Left ventricle myocardium inferior (tissue), 1 donor: ENCODE measurements at places on chromosomes 16 and 17.

DNA sequence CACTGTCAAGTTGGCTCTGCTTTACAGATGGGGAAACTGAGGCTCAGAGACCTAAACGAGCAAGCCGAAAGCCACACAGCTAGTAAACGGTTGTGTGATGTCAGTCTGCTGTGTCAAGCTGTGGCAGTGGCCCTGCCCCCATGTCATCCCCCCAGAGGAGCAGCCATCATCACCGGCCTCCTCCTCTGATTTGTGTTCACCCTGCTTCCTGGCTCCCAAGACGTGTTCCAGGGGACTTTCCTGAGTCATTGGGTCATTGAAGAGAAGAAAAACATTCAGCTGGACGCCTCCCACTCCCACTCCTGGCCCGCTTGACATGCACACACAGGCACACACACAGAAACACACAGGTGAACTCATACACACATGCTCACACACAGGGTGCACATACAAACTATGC is 54.0 kb upstream of the CIBAR2 start:
- no peak for DNase-seq

DNA sequence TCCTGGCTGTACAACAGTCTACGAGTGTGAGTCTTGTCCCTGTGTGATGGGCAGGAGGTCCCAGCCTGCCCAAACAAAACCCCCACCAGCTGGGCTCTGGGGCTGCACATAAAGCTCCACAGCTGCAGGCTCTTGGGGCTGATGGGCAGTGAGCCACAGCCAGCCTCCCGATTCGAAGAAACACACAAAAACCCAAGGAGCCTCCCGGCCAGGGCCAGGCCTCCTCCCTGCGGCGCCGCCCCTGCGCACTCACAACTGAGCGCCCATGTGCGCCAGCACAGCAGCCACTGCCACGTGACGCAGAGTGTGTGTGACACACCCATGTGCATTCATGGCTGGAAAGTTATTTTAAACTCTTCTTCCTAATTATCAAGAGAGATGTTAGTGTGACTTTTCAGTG is 30.6 kb upstream of the FAAP100 start:
- no peak for DNase-seq

- no peak for DNase-seq
These were observed 279.4 kb upstream of the ELAC2 start for GRCh38 chr17:13297183-13297582.

GRCh38 chr16:88762941-88763340 is 22.1 kb downstream of the PIEZO1 start:
- no peak for DNase-seq

DNA sequence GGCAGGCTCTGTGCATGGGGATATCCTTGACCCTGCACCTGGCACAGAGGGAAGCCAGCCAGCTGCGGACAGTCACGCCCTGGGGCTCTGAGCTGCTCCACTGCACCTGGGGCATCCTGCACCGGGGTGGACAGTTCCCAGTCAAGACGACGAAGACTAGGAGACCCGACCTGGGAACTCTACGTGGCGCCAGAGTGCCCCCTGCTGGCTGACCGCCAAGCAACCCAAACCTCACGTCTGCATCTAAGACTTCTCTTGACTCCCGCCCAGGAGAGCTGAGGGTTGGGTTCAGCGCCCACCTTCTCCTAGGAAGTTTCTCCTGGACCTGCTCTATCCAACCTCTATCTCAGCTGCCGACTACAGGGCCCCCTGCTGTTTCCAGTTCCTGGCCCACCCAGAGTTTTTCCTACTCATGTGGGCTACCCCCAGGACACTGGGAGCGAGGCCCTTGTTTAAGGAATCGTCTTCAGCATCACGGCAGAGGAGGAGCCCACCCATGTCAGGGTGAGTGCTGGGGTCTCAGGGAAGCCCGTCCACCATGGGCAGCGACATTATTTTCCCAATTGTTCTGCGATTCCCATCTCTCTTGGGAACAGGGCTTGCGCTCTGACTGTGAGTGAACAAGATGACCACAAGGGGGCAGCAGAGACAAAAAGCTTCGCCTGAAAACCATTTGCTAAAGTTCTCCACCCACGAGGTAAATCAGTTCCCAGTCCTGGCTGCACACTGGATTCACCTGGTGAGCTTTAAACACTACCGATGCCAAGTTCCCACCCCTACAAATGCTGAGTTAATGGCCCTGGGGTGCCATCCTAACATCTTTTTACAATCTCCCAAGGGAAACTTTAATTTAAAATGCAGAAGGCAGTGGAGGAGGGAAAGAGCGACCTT is 29.3 kb downstream of the TLE7 start:
- DNase-seq: peak; percentile 28

- no peak for DNase-seq
These were observed 24.2 kb downstream of the GRB7 start for GRCh38 chr17:39761861-39762496.

GRCh38 chr17:39239640-39240314 is 14.0 kb upstream of the STAC2 start:
- DNase-seq: no peak

DNA sequence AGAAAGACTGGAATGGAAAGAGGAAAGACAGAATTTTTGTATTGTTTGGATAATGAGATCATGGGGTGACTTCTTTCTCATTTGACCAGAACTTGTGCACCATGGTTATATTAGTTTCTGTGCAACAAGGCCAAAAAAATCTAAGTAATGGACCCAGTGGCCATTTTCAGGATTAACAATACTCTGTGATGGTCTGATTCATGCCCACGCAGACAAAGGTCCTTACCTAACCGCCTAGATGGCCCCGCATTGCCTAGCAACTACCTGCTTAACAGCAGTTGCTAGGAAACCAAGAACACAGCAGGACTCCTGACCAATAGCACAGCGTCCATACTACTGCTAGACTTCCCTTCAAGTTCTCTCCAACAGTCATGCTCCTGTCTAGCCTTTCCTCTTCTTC is 22.4 kb downstream of the MIS12 start:
- DNase-seq: no peak

GRCh38 chr16:27657811-27658210 is 107.9 kb downstream of the KATNIP start:
- no peak for DNase-seq

DNA sequence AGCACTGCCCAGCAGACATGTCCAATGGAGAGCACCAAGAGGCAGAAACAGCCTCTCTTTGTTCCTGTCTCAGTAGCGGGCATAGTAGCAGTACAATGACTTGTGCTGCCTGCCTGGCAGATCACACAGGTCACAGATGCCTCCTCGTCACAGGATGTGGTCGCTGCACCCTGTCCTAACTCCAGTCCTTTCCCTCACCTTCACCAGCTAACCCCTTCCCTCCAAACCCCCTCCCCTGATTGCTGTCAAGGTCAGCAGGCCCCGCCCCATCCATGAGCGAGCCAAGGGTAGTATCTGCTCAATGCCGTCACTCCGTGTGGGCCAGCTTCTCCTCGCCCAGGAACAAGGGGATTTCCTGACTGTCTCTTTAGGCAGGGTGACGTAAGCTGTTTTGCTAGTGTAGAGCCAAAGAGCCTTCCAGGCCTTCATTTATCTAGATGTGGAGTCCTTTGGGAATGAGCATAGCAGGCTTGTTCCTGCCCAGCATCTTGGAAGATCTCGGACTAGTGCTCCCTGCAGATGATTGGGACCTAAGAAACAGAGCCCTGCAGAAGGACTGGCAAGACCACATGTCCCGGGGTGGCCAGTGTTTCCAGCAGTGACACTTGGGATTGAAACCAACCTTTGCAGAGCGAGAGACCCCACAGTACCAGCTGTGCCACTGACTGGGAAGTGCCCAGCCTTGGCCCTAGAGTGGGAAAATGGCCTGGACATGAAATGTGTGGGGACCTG is 75.9 kb upstream of the TNRC6C start:
- DNase-seq: peak; percentile 73

DNA sequence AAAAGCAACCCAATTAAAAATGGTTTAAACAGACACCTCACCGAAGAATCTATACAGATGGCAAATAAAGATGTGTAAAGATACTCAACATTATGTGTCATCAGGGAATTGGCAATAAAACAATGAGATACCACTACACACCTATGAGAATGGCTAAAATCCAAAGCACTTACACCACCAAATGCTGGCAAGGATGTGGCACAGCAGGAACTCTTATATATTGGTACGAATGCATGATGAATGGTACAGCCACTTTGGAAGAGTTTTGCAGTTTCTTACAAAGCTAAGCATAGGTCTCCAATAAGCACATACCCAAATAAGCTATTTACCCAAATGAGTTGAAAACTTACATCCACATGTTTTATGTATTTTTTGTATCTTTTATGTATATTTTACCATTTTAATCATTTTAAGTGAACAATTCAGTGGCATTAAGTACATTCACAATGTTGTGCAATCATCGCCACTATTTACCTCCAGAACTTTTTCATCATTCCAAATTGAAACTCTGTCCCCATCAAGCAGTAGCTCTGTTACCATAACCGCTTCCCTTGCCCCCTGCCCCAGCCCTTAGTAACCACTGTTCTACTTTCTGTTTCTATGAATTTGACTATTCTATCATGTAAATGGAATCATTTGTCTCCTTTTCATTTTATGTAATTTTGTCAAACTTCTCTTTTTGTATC is 6.7 kb upstream of the ALDH3A2 start:
- no peak for DNase-seq

- no peak for DNase-seq
These were observed 9.2 kb downstream of the UBALD2 start for GRCh38 chr17:76274112-76274956.

- no peak for DNase-seq
These were observed 9.8 kb downstream of the ASPSCR1 start for GRCh38 chr17:81987161-81987770.

- peak; percentile 55 for DNase-seq
These were observed at the start of gene NHERF2 for GRCh38 chr16:2026461-2027023. NHERF2 (plus strand) TSS chr16:2026902; CDS start chr16:2027006, 104 bp downstream.

GRCh38 chr16:63650550-63650949 is 1471.3 kb downstream of the CDH11 start:
- no peak for DNase-seq

DNA sequence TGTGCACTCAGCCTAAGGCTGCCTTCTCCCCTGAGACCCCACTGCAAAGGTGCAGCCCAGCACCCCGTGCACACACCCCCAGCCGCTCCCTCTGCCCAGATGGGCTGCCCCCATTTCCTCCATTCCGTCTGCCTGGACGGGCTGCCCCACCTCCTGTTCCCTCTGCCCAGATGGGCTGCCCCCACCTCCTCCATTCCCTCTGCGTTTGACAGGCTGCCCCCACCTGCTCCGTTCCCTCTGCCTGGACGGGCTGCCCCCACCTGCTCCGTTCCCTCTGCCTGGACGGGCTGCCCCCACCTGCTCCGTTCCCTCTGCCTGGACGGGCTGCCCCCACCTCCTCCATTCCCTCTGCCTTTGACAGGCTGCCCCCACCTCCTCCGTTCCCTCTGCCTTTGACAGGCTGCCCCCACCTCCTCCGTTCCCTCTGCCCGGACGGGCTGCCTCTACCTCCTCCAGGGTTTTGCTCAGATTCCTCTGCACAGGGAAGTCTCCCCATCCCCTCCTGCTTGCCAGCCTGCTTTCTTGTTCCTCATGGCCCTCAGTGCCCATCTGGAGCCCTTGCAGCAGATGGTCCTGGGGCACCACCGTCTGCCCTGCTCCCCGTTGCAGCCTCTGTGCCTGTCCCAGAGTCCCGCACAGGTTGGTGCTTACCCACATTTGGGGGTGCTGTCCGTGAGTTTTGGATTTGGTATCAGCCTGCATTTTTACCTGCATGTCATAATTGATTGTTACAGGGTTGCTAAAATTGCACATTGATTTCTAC is 23.4 kb upstream of the IL17C start:
- no peak for DNase-seq
